H1 (cell line): ENCODE measurements at places on chromosomes 6 and 20.

DNA sequence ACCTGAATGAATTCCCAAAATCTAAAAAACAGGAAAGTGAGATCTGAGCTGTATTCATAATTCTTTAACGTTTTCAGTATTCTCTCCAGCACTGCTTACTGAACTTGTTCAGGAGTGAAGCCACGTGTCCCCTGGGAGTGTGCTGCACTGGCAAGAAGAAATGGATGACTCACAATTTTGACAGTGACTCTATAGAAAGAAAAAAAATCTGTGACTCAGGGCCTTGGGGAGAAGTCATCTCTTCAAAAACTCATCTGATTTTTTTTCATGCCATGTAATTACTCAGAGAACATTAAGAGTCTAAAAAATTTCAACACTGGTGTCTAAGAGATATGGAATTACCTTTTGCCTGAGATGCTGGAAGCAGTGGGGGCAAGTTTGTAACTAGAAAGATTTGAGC is 39.7 kb downstream of the ANKEF1 start:
- DNase-seq = no peak

DNA sequence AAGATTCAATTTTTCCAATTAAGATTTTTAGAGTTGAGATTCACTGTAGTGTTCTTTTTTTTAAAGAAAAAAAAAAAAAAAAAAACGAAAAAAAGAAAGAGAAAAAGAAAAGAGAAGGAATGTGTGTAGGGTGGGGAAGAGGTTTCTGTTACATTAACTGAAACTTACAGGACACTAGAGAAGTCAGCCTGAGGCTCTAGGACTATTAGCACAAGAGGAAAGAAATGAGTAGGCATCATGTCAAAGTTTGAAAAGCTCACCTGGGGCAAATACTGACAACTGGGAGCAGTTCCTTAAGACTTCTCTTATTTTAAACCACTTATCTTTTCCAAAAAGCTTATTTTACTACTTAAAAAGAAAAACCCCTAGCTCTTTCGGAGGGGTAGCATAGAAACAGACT is 185.9 kb downstream of the DST start:
- DNase-seq = no peak

DNA sequence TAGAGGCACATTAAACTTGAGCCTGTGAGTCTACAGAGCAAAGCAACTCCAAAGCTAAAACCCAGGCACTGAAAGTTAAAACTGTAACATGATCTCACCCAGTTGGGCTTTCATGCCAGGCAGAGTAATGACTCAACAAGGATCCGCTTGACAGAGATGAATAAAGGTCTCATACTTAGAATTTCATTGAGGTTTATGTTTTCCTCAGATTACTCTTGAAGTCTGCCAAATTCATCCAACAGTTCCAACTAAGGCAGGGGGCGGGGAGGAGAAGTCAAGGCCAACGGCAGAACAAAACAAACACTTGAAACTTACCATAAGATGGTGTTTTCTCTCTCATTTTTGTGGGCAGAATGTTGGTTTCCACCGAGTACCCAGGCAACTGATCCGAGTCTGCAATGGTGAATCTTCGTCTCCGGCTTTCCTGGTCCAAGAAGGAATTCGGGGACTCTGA is 54.0 kb upstream of the IPCEF1 start:
- no peak for DNase-seq

GRCh38 chr6:139647016-139647415 is 272.6 kb upstream of the CITED2 start:
- DNase-seq = no peak

- DNase-seq = no peak
Measured at GRCh38 chr6:105592329-105592728, 189.4 kb upstream of the PREP start.

GRCh38 chr6:1873781-1874180 is 264.1 kb downstream of the FOXC1 start:
- DNase-seq = no peak

- DNase-seq = no peak
Measured at GRCh38 chr6:152700427-152700826, 2.7 kb downstream of the MYCT1 start.

DNA sequence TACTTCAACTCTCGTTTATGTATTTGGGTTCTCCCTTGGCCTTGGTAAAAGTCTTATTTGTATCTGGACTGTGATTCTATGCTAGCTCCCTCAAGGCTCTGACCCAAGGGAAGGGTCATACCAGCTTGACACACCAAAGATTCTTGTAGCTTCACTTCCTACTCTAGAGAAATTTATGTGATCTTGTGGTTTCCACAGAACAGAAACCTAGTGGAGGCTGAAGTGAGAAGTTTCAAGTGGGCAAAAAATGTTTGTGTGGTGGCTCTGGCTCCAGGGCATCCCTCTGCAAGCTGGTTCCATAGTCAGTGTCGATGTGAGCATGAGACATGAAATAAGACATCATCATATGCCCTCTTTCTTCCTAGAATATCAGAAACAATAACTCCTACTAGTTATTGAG is 48.1 kb upstream of the TNFRSF21 start:
- no peak for DNase-seq

DNA sequence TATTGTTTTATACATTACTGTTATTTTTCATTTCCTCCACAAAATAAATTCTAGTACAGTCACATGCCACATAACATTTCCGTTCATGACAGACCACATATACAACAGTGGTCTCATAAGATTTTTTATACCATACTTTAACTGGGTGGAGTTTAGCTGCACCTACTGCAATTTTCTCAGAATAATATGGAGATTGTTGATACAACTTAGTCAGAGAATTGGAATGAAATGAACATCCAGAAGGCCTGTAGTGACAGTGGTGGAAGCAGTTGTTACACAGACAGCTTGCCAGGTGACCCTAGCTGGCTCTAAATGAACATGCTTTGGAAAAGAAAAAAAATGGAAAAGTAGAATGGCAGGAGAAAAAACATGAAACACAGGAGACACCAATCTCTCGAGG is 183.2 kb upstream of the TCF21 start:
- no peak for DNase-seq

DNA sequence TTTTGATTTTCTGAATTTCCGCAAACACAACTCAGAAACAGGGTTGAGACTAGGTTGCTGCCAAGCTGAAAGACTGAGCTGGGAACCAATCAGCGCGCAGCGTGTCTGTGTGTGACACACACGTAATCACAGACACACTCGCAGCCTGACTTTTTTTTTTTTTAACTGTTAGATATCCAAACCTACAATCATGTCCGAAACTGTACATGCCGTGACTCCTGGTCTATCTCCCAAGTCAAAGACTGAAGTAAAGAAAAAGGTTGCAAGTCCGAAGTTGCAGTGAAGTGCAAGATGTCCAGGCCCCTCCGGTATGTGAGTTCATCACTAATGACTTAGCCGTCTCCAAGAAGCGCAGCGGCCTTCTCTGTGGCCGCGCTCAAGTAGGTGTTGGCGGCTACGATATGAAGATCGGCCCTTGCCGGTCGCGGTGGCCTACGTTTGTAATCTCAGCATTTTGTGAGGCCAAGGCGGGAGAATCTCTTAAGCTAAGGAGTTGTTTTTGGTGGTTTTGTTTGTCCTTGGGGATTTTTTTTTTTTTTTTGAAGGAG is 108.2 kb downstream of the HFE start:
- DNase-seq = no peak

DNA sequence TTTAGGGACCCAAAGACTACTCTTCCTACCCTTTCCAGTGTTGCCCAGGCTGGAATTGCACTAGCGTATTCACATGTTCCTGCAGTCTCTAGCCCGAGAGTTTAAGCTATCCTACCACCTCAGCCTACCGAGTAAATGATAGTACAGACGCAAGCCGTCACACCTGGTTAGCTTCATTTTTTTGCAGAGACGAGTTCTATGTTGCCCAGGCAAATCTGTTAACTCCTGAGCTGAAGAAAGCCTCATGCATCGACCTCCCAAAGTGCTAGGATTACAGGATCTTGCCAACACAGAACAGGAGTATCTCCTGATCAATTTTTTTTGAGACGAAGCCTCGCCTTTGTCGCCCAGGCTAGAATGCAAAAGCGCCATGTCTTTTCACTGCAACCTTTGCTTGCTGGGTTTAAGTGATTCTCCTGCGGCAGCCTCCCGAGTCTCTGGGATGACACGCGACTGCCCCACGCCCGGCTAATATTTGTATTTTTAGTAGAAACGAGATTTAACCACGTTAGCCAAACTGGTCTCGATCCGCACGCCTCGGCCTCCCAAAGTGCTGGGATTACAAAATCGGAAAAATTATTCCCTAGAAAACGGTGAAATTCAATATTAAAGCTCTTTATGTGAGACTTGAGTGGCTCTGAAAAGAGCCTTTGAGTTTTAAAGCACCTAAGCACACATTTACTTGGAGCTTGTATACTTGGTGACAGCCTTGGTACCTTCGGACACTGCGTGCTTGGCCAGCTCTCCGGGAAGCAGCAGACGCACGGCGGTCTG is 128.5 kb downstream of the HFE start:
- no peak for DNase-seq

DNA sequence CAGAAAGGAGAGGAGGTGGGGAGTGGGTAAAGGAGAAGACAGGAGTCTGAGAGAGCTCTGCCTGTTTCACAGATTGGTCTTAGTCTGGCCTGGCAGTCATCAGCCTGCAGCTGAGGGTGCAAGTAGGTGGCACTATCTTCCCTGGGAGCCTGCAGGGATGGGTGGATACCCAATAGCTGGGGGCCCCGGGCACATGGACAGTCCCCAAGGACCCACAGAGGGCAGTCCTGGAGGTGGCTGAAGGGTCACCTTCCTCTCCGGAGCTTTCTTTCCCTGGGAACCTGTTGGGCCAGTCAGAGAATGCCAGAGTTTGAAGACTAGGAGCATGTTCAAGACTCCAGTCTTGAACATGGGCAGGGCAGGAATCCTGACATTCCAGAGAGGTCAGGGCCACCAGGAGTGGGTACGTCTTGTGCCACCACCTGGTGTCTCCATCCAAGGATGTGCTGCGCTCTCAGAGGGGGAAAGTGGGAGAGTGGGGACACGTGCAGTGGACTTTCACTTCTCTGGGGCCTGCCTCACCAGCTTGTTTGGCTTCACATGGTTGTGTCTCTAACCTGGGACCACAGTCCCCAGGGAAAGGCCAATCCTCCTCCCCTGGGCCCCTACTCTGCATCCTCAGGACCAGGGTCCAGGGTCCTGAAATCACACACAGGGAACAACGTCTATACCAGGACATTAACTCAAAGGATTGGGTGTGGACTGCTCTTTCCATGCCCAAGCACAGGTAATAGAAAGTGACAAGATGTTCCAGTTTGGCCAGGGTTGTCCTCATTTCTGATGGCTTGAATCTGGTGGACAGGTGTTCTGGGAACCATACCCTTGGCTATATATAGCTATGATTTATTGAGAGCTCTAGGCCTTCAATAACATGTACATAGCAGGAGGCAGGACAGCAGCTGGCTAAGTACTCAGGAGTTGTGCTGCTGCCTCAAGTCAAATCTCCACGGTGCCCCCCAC is 18.0 kb downstream of the AARS2 start:
- DNase-seq = no peak

- peak; percentile 81 for DNase-seq
Measured at GRCh38 chr6:113306552-113307145, 550.5 kb upstream of the MARCKS start.

DNA sequence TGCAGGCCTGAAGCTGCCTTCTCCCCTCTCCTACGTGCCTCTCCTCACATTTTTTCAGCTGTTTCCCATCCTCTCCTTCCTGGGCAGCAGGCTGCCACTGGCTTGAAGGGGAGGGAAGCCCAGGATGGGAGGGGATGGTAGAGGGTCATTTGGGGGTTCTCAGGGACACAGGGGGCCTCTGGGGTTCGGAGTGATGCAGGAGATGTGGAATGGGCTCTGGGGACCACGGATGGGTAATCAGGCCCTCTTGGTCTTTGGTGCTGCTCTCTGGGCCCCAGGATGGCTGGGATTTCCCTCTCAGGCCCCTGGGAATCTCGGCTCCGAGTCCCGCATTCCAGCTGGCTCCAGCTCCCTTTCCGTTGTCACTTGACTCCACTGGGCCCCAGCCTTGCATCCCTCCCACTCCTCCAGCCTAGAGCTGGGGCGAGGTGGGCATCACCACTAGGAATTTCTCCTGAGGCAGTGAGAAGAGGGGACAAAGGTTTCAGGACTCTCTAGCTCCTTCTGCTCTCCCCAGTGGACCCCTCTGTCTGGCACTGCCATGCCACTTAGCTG is 2.0 kb upstream of the DDR1 start:
- no peak for DNase-seq

DNA sequence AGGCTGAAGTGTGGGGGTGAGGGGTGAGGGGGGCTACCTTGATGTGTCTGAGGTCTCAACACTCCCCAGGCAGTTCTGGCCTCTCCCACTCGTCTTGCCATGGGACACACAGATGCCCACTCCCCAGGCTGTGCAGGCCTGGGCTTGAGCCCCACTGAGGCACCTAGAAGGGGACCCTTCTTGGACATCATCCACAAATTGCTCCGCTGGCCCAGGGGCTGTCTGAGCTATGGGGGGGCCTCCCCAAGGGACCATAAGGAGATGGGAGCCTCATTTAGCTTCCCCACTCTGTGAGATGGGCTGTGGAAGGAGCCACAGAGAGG is 155.5 kb upstream of the MLN start:
- no peak for DNase-seq

DNA sequence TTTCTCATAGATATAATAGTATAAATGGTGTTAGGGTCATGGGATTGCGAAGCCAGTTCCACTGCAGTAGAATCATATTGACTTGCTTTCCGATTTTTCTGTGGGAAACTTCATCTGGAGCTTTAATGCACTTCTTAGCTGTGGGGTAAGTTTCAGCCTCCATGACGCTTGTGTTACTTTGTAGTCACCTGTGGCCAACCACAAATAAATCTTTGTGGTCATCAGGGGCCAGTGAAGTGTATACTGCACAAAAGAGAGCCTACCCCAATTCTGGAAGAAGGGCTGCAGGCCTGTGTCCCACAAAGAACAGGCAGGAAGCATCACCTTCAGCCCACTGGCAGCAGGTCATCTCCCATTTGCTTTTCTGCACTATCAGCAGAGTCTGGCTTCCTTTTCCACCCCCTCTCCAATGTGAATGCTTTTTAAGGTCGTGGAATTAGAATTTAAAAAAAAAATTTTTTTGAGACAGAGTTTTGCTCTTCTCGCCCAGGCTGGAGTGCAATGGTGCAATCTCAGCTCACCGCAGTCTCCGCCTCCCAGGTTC is 32.0 kb downstream of the MTHFD1L start:
- no peak for DNase-seq

DNA sequence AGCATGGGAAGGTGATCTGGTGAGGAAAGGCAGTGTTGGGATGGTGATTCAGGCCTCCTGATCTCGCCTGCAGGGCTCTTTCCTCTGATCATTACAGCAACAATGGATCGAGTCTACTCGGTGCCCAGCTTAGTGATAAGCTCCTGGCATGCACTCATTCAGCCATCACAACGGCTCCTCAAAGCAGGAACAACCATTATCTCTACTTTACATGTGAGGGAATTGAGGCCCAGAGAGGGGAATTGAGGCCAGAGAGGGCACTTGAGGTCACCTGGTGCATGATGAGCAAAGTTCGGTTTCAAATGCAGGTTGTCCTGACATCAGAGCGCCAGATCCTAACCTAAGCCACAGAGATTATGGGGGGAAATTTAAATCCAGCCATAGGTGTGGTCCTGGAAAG is 42.0 kb upstream of the BPIFA2 start:
- DNase-seq = no peak

- DNase-seq = no peak
Measured at GRCh38 chr6:5279891-5280338, 18.6 kb downstream of the FARS2 start.

GRCh38 chr6:45933855-45934254 is 81.8 kb downstream of the CLIC5 start:
- no peak for DNase-seq

GRCh38 chr6:43703512-43704429 is 16.2 kb upstream of the MRPS18A start:
- no peak for DNase-seq

GRCh38 chr20:10611357-10611756 is 62.4 kb downstream of the JAG1 start:
- DNase-seq = peak; percentile 77
